Right cardiac atrium (tissue), 5 donors: ENCODE measurements at places on chromosomes 16 and 17.
A peak's percentile ranks its signal among the peaks of the same experiment; 100 is the strongest.

DNA sequence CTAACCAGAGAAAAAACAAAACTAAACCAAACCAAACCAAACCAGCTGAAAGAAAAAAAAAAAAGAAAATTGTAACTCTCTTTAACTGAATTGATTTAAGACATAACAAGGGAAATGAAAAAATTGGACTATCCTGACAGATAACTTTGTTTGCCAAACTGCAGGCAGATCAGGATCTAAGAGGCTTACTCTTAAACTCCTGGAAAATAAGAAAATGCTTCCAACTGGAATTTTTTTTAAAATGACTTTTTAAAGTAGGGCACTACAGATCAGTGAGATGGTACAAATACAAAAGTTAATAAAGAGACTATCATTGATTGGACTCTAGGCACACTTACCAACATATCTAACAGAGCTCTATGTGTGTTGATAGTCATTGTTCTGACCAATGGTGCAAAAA, 125.5 kb upstream of the KCNJ16 start:
- no peak for DNase-seq

- DNase-seq = peak; percentile 87
These were observed 80.5 kb downstream of the SMG6 start for GRCh38 chr17:2222901-2223616.

DNA sequence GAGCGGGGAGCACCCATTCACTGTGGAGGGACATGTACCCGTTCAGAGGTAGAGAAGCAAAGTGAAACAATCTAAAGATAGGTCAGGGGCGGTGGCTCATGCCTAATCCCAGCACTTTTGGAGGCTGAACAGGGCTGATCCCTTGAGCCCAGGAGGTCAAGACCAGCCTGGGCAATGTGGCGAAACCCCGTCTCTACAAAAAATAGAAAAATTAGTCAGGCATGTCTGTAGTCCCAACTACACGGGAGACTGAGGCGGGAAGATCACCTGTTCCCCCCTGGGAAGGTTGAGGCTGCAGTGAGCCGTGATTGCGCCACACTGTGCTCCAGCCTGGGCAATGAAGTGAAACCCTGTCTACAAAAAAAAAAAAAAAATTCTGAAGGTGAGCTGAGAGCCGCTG, 21.7 kb downstream of the MYL4 start:
- no peak for DNase-seq

GRCh38 chr16:75238132-75238852, 13.1 kb downstream of the BCAR1 start:
- peak; percentile 91 for DNase-seq
